ENCODE measurements at places on chromosomes 2 and 18. TPM values are rescaled to one million over a fixed set of nuclear protein-coding genes. Genes with fewer than 3 reads are reported as not detected.
A peak's percentile ranks its signal among the peaks of the same experiment; 100 is the strongest.

DNA sequence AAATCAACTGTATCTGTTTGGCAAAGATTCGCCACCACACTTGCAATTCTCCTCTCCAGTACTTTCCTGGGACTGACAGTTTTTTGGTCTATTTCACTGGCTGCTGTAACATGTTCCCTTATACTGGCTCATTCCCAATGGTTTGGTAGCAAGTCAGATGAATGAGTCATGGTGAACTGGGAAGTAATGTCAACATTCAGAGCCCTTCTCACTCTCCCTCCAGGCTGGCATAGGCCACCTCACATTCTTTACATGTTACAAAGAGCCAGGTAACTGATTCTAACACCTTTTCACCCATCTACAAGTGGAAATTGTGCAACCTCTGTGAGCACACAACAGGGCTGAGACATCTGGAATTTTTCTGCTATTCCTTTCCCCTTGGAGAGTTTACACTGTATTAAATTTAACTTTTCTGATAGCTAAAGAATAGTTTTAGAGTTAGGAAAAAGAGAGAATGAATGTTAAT is 111.3 kb upstream of the TLK1 start:
- peak; percentile 70 for DNase-seq

DNA sequence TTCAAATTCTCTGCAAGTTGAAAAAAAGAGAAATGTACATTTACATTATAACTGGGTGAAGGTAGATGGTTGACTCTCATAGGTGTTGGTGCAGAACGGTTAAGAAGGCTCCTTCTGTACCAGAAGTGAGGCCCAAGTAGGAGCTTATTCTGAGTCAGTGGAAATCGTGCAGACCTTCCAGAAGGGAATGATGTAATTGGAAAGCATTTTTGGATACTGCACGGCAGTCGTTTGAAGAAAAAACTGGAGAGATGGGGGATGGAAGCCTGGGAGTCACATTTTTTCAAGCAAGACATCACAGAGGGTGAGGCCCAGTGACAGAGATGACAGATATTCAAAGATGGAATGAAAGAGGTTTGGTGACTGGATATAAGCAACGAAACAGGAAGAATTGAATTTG is 39.4 kb downstream of the HRH4 start:
- DNase-seq, result no peak

DNA sequence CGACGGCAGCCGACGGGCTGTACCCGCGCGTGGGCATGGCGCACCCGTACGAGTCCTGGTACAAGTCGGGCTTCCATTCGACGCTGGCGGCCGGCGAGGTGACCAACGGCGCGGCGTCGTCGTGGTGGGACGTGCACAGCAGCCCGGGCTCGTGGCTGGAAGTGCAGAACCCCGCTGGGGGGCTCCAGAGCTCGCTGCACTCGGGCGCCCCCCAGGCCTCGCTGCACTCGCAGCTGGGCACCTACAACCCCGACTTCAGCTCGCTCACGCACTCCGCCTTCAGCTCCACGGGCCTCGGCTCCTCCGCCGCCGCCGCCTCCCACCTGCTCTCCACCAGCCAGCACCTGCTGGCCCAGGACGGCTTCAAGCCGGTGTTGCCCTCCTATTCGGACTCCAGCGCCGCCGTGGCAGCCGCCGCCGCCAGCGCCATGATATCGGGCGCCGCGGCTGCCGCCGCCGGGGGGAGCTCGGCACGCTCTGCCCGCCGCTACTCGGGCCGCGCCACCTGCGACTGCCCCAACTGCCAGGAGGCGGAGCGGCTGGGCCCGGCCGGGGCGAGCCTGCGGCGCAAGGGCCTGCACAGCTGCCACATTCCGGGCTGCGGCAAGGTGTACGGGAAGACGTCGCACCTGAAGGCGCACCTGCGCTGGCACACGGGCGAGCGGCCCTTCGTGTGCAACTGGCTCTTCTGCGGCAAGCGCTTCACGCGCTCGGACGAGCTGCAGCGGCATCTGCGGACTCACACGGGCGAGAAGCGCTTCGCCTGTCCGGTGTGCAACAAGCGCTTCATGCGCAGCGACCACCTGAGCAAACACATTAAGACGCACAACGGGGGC is 2.0 kb downstream of the SP9 start:
- peak; percentile 55 for DNase-seq

DNA sequence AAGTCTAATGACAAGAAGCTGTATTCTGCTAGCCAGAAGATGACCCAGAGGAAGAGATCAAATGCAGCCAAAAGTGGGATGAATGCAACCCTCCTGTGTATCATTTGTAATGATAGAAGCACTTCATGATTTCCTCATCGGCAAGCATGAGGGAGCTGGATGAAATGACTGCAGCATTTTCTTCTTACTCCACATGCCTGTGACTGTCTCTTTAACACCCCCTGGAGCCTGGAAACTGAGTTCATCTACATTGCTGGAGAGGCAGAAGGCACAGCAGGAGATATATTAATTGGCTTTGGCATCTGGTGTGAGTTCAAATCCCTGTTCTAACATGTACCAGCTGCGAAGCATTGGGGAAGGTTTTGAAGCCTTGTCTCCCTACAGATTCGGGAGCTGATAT is 37.7 kb downstream of the ID2 start:
- no peak for DNase-seq

Gene C2orf66
- 0.35 TPM for total RNA-seq

Gene FHOD3
- total RNA-seq, result 2.9 TPM

Gene CCDC138
- 12.0 TPM for total RNA-seq
